ENCODE measurements at places on chromosomes 5 and 9. TPM values are rescaled to one million over a fixed set of nuclear protein-coding genes. Genes with fewer than 3 reads are reported as not detected.

DNA sequence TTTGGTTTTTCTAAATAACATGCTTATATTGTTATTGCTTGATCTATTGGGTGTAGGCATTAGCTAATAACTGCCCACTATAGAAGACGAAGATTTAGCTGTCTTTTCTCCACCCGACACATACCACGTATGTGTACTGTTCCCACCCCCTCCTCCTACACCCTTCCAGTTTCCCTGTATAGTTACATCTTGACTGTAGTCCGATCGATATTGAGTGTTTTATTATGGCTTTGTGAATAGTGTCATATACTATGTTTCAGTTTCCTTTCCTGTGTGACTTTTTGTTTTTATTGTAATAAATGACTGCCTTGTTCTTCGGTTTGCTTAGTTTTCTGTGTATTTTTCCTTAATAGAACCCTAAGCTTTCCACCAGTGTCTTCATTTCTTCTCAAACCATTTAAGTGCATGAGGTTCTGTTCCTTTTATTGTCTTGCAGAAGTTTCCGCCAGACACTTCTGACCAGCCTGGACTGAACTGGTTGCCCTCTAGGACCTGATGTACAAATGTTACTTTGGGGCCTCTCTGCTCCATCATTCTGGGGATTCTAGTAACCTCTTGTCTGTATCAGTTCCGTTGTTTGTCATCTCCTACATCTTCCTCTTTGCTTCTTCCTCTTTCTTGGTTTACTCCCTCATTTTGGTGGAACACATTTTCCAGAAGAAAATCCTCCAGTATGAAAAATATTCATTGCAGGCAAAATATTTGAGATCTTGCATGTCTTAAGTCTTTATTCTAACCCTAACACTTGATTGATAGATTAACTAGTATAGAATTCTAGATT is 61.8 kb downstream of the PRKACG start:
- DNase-seq, result no peak

NEURL1B gene
- total RNA-seq, result 97.6 TPM

WDR31 gene
- 3.3 TPM for total RNA-seq

GRCh38 chr5:179792612-179793467 is 946 bp upstream of the LTC4S start:
- peak; percentile 48 for DNase-seq

RPL35 gene
- 897 TPM for total RNA-seq

TAF11L5 gene
- not detected for total RNA-seq

FLT4 gene
- total RNA-seq, result 9.7 TPM

DNA sequence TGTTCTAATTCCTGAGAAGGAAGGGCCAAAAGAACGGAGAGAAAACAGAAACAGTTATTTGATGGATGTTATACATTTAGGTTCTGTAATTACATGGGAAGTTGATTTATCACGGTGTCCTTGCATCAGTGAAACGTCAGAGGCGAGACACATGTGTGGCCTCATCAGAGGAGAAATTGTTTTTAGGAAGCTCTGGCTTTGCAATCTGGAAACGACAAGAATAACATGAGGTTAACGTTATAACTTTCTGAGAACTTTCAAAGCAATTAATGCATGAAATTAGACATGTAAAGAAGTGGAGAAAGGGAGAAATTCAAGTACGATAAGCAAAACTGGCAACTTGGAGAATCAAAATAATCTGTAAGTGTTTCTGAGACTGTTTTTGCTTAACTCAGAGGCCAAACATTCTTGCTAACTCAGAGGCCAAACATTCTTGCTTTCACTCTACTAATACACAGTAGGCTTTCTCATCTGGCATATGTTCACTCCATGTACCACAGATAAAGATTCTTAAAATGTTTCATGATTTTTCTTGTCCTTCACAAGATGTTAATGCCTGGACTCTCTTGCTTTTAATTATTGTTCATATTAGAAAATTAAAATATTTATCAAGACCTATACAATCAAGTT is 933.0 kb downstream of the TLE4 start:
- no peak for DNase-seq

DNA sequence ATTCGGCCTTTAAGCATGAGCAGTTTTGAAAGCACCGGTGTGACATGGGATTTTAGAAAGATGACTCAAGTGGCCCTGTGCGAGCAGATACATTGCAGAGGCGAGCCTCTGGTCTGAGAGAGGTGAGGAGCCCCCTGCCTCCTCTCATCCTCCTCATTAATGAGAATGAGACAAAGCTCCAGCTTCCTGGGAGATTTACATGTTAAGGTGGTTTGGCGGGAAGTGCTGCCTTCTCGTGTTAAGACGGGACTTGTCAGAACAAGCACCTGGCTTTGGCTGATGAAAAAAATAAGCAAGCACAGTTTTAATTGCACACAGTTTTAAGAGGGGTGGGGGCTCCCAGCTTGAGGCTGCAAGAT is 68.1 kb downstream of the ACTL7B start:
- no peak for DNase-seq

Data from mucosa of descending colon (tissue), 3 donors.